ENCODE measurements at places on chromosomes 4 and X.

GRCh38 chrX:131399678-131400428 lies 110.7 kb upstream of the IGSF1 start:
- no peak for DNase-seq

GRCh38 chrX:97132664-97133415 lies 249.1 kb downstream of the RPA4 start:
- DNase-seq = no peak

DNA sequence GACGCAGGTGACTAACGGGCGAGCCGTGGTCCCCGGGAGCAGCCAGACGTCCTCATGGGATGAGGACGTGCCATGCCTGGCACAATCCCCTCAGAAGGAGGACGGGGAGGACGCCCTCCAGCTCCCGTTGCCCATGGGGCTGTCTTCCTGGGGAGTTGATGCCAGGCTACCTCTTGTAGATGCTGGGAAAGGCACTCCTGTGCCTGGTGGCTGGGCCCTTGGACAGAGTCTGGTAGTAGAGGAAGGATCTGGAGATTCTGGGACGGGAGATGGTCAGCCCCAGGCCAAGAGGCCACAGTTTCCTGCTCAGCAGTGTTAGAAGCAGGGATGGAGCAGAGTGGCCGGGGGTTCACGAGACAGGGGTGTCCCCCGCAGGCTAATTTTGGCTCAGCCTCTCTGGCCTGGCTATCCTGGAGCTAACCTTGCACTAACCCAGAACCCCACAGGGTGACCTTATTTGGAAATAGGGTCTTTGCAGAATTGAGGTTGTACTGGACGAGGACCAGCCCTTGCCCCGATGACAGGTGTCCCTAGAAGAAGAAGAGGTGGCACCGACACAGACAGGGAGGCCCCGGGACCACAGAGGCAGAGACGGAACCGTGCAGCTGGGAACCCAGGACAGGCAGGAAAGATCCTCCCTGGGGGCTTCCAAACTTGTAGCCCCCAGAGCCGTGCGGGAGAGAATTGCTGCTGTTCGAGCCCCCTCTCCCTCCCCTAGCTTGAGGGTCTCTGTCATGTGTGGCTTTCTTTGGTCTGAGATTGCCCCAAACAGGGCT lies 50.1 kb upstream of the ADRA2C start:
- DNase-seq = no peak

GRCh38 chr4:138344054-138344453 lies 101.9 kb upstream of the SLC7A11 start:
- no peak for DNase-seq

- no peak for DNase-seq
Measured at GRCh38 chr4:137394018-137394417, 138.3 kb downstream of the PCDH18 start.

GRCh38 chr4:132955146-132955545 lies 193.9 kb upstream of the PCDH10 start:
- no peak for DNase-seq

DNA sequence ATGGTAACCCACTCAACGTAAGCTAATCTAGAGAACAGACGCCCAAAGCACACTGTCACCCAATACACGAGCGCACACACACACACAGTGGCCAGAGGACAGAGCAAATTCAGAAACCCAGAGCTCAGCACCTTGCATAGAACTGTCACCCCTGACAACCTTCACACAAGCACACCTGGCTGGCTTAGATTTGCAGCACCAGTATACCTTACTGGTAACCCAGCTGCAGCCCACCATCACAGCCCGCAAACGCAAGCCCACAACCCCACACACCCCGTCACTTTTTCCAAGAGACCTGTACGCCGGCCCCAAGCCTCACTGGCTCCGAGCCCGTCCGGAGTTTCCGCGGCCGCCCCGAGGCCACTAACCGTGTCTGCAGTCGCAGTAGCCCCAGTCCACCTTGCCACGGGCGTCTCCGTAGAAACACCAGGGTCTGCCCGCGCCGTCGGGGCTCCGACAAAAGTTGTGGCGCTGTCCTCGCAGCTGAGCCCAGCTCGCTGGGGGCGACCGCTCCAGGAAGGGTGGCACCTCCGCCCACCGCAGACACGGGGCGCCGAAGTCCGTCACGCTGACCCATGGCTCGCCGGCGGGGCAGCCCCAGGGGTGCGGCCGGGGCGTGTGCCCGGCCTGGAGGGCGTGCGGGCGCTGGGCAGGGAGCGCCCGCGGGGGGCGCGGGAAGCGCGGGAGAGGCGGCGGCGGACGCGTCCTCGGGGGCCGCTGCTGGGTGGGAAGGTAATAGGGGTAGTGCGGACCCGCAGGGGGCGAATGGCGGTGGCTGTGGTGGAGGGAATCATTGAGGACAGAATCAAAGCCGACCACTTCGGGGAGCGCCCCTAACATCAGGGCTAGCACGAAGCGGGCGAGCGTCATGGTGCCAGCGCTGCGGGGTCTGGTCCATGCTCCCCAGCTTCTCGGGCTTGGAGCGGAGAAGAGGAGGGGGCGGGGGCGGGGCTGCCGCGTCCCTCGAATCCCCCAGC lies 664 bp downstream of the PRSS12 start:
- no peak for DNase-seq

GRCh38 chr4:64614276-64614675 lies 205.0 kb upstream of the TECRL start:
- no peak for DNase-seq

DNA sequence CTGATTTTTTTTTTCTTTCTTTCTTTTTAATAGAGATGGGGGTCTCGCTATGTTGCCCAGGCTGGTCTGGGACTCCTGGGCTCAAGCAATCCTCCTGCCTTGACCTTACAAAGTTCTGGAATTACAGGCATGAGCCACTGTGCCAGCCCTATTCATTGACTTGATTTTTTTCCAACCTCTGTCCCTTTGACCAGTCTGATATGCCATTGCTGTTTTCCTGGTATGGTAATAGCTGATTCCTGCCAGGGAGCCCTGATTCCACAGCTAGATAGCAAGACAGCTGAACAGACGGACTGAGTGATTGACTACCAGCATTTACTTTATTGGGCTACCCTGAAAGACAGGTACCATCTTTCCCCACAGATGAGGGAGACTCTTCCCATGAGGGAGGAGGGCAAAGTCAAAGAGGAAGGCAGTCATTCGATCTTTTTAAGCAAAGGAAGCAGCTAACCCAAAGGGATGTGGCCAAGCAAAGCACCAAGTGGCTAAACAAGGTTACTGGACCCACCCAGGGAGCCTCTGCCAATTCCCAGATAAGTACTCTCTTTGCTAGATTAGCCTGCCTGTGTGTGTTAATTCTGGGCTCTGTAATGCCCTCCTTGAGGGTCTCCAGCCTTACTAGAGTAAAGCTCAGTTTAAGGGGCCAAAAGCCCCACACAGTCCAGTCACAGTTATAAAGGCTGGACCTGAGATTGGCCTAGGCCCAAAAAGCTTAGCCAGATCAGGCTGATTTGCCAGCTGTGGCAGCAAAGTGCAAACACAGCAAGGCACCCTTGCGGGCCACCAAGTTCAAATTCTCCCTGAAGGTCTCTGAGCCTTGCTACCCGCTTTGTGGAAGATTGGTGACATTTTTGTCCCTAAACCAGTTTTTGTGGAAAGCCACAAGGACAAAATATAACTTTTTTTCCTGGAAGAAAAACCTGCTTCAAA lies 192.4 kb upstream of the GPC4 start:
- no peak for DNase-seq

DNA sequence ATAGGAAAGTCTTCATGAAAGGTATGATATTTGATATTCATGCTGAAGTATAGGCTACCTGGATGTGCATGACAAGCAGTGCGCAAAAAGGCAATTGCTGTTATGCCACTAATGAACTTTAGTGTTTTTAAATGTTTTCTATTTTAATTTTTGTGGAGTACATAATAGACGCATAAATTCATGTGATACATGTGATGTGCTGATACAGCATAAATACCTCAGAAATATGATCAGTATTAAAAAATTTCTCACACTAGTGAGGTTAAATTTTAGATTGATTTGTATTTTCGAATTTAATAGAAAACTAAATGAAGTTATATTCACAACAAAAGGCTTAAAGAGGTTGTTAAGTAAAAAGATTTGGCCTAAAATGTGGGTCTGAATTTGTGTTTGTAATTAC lies 2.2 kb downstream of the UGT2A1 start:
- DNase-seq = no peak

DNA sequence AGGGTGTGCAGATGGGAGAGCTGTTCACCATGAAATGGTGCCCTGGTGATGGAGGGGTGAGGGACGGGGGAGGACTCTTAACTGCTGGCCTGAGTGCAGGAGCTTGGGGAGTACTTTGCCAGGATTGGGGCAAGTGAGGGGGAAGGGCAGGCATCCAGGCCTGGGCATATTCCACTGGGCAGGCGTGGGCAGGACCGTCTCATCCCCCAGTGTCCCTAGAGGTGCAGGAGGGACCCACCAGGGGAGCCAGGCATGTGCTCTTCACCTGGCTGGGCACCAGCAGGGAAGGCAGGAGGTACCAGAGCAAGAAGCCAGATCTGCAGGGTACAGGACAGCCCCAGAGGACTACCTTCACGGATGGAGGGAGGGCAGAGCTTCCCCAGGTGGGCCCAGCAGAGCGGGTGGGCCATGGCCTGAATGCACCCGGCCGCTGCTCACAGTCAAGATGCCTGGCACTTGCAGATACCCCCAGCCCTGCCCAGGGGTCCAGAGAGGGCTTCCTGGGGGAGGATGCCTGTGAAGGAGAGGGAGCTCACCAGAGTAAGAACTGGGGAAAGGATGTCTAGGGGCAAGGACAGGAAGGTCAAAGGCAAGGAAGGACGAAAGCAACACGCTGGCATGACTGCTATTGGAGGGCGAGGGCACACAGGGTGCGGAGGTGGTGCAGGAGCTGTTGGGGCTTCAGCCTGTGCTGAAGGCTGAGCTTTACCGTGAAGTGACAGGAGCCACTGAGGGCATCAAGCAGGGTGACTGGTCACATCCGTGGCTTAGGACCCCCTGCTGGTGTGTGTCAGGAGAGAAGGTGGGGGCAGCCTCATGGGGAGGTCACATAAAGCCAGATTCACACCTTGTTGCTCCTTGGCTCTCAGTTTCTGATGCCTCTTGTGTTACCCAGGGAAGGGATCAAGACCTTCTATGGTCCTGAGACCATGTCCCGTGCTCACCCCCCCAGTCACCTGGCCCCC lies 68.2 kb upstream of the NKX1-1 start:
- no peak for DNase-seq

DNA sequence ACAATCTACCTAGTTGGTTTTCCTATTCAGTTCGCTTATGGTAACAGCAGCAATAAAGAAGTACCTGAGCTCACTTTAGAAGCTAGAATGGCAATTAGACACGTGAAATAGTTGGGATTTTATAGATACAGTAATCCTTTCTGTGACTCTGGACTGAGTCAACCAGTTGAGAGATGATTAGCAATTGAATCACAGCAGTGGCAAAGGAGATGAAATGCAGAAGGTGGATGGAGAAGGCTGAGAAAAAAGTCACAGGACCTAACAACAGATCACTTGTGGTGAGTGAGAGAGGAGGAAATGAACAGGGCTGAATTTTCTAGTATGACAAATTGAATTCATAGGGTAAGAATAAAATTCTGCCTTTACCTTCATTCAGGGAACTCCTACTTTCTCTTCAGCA lies 197.1 kb upstream of the MAGEB18 start:
- DNase-seq = no peak

DNA sequence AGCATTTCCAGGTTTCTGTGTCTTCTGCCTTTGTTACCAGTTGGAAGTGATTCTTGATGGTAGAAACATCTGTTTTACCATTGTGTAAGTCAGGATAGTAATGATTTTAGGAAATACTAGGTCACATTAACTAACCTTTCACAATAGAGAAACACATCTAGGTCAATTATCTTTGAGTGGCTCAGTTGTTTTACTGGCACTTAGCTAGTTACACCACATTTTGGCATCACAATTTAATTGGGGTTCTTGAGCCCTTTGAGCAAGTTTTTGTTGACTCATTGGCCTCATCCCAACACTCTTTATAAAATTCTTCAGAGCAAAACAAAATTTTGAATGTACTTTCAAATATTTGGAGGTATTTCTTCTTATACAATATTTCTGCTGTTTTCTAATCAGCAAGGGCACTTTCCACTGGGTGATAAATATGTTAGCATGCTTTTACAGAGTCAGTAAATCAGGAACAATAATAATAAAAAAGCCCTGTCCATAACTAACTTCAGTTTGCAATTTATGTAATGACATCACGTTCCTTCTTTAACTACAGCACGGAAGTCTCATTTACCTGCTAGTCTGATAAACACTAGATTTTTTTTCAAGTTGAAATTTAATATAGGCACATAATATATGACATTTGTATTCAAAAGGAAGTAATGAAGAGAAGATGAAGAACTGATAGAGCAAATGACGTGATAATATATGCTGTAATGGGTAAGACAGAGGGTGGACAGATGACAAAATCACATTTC lies 64.8 kb upstream of the GK2 start:
- no peak for DNase-seq

- no peak for DNase-seq
Measured at GRCh38 chrX:78754917-78755316, 7.4 kb downstream of the LPAR4 start.

DNA sequence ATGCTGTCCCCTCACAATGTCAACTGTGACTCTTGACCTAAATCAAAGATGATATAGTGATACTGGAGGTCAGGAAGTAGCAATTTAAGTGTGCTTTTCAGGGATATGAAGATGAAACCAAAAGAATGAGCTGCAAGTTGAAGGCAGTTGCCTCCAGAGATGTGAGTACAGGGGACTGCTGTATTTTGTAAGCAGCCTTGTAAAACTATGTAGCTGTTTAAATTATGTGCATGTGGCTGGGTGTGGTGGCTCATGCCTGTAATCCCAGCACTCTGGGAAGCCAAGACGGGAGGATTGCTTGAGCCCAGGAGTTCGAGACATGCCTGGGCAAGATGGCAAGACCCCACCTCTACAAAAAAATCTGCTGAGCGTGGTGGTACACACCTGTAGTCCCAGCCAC lies 15.1 kb upstream of the TNIP2 start:
- no peak for DNase-seq

DNA sequence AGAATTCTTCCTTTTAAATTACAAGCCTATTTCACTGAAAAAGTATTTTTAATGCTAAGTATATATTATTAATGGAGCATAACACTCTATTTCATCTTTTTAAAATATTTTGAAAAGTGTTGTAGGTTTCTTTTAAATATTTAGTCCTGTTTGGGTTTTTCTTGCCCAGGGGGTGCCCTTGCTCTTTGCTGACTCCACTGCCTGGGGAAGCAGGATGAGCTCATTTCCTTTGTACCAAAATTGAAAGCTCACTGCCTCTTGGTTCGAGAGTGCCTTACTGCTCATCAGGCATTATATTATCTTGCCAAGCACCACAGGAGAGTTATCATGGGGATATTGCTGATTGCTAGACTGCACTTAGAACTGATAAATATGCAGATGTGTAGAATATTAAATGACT lies 819.2 kb downstream of the PCDH18 start:
- DNase-seq = no peak

GRCh38 chrX:142233400-142233799 lies 28.3 kb upstream of the MAGEC2 start:
- no peak for DNase-seq

DNA sequence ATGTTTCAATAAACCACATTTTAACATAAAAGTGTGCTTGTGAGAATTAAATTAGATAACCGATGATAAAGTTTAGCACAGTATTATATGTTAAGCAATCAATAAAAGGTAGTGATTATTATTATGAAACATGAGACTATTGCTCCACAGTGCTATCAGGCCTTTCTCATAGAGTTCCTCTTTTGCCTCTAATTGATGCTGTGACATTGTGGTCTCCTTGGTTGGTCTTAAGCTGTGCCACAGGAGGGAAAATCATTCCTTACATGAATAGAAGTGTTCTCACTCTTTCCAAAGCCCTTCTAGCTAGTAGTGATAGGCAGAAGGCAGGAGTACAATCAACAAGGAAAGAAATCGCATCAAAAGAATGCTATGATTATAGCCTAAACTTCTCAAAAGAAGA lies 9.2 kb upstream of the PDHA2 start:
- no peak for DNase-seq

- DNase-seq = no peak
Measured at GRCh38 chrX:118978451-118978850, 4.0 kb downstream of the LONRF3 start.

Data from AG09319 (cell line).